ENCODE measurements at places on chromosomes 11 and 22.

- DNase-seq: no peak
Observed at GRCh38 chr11:13260201-13260962, 17.2 kb upstream of the BMAL1 start.

DNA sequence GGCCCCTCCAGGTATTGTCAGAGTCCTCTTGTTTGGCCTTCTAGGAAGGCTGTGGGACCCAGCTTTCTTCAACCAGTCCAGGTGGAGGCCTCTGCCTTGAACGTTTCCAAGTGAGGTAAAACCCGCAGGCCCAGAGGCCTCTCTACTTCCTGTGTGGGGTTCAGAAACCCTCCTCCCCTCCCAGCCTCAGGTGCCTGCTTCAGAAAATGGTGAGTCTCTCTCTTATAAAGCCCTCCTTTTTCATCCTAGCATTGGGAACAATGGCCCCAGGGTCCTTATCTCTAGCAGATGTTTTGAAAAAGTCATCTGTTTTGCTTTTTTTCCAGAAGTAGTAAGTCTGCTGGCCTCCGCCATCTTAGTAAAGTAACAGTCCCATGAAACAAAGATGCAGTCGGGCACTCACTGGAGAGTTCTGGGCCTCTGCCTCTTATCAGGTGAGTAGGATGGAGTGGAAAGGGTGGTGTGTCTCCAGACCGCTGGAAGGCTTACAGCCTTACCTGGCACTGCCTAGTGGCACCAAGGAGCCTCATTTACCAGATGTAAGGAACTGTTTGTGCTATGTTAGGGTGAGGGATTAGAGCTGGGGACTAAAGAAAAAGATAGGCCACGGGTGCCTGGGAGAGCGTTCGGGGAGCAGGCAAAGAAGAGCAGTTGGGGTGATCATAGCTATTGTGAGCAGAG is at the start of gene CD3E:
CD3E (plus strand) TSS at position 163 of the 681 bp plus-strand sequence; CDS start at position 386, 223 bp downstream.
- no peak for DNase-seq

GRCh38 chr22:49569286-49570031 is 258.2 kb downstream of the BRD1 start:
- no peak for DNase-seq

- no peak for DNase-seq
Observed at GRCh38 chr22:36387709-36387958, 133 bp downstream of the MYH9 start.

- no peak for DNase-seq
Observed at GRCh38 chr11:131810541-131810940, 440.1 kb downstream of the NTM start.

DNA sequence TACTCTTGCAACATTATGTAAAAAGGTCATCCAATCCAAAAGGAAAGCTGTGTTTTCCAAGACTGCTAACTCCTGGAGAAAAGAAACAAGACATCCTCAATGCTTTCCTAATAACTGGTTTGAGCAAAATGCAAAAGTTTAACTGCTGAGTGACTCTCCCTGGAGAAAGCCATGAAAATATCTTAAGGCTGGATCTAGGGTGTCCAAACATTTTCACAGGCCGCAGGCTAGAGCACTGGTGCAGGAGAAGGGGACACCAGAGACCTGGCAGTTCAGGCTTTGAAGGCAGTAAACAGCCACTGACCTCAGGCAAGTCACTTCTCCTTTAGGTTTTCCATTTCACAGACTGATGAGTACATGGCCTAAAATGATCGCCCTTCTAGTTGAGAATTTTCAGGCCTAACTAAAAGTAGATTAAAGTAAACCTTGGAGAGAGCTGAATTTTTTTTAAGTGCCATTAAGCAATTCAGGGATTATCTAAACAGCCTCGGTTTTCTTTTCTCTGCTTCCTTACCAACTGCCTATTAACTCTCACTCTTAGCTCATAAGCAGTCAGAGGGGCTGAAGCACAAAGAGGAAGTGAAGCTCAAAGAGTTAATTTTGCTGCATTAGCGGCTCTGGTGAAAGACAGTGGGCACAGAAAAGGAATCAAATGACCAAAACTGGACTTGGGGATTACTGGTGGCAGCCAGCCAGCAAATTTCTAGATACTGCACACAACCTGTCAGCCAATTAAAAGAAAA is 2.3 kb downstream of the CHKA start:
- no peak for DNase-seq

DNA sequence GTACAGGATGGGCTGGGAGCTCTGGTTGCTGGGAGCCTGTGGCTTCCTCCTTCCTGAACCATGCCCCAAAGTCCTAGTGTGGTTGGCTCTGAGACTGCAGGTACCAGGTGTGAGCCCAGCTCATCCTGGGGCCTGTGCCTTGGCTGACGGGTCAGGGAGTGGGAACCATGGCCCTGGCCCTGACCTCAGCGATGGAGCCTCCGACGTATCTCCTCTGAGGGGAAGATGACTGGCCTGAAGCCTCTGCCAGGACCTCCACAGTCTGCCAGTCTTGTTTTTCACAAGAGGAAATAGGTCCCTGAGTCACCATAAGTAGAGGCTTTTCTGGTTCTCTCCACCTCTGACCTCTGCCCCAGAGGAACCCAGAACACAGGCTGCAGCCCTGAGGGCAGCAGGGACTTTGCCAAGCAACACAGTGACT is 3.4 kb downstream of the RCE1 start:
- DNase-seq: peak; percentile 14

DNA sequence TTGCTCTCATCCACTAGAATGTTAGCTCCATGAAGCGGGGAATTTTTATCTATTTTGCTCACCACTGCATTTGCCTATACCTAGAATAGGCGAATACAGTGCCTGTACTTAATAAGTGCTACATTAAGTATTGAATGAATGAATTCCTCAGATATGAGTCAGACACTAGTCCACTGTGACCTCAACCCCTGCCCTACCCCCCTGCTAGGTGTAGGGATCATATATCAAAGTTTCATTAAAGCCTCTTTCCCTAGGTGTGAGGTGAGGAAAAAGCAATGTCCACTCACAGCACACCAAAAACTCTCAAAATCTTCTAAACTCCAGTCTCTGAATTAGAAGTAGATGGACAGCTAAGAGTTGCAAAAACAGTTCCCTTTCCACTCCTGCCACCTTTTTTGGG is 9.8 kb upstream of the PSMA1 start:
- DNase-seq: no peak

GRCh38 chr11:14327116-14327515 is 31.9 kb downstream of the RRAS2 start:
- DNase-seq: no peak

GRCh38 chr11:13368041-13368446 is 90.5 kb downstream of the BMAL1 start:
- DNase-seq: no peak

DNA sequence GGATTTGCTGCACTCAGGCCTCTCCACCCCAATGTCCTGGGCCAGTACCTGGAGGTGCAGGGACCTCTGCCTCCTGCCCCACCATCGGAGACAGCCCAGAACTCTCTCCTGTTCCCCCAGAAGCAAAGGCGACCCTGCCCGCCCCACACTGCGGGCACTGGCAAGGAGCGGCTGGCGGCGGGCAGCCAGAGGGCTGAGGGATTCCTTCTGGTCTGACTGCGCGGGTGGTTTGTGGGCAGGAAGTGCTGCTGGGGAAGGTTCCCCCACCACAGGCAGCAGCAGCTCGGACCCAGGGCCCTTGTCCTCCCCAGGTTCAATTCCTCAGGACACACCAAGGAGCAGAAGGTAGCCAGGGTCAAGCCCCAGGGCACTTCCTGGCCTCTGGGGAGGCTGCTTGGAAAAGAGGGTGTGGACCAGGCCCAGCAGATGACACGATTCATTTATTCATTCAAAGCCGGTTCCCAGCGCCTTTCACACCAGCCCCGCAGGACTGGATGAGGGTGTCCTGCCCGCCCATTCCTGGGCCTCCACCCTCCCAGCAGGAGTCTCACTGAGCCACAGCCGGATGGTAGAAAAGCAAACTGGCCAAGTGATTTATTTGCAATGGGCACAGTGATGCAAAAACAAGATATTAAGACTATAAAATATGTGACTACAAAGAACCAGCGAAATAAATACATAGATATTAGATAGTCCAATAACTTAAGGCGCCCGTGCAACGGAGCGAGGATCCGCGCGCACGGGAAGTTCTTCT is 1.2 kb downstream of the PHLDA2 start:
- no peak for DNase-seq

DNA sequence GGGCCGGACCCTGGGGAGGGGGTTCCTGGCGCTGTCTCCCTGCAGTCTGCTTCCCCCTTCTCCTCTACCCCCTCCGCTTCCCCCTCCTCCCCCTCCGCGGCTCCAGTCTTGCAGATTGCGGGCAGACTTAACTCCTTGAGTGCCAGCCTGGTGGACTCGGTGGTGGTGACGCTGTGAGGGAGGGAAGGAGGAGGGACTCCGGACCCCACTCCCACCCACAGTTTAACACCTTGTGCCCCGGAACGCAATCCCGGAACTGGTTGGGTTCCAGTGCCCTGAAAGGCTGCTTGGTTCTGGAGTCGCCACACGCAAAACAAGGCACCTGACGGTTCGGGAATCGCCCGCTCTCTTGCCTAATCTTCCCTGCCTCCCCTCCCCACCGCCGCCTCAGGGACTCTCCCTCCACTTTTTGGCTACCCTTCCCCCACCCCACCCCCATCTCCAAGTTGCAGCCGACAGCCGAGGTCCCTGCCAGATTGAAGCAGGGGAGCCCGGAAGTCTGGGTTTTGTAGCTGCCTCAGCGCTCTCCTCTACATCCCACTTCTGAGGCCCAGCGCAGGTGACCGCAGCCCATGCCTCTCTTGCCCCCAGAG is 3.9 kb upstream of the BCL9L start:
- DNase-seq: no peak

DNA sequence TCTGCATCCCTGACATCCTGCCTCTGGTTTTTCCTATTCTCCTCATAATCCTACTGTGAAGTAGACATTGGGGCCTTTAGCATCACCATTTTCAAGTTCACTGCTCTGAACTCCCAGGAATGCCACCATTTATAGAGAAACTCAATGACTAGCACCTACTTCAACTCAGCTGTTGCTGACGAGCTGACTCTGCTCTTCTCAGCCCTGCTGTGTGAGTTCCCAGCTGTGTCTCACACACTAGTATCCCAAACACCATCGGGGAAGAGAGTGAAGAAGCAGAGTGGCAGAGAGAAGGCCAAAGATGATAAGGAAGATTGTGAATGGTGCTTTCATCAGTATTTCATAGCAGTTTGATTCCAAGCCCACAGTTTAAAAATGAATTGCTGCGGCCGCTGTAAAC is 71.9 kb downstream of the PLEKHA7 start:
- no peak for DNase-seq

DNA sequence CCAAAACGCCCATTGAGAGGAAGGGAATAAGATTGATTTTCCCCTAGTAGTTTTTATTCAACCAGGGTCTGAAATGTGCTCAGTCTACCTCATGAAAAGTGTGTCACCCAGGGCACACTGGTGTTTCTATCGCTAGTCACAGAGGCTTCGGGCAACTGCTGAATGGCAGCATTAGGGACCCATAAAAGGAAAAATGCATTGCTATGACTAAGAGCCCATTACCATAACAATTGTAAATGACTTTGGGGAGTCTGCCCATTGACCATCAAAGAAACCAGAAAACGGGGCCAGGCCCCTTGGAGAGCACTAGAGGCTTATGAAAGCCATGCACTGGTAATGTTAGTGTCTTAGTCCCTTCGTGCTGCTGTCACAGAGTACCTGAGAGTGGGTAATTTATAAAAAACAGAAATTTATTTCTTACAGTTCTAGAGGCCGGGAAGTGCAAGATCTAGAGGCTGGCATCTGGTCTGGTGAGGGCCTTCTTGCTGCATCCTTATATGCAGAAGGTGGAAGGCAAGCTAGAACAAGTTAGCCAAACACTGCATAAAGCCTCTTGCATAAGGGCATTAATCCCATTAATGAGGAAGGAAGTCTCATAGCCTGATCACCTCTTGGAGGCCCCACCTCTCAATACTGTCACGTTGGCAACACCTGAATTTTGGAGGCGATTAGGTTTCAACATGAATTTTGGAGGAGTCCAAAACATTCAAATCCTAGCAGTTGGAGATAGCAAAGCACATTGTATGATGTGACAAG is 306.7 kb downstream of the ST3GAL4 start:
- no peak for DNase-seq

DNA sequence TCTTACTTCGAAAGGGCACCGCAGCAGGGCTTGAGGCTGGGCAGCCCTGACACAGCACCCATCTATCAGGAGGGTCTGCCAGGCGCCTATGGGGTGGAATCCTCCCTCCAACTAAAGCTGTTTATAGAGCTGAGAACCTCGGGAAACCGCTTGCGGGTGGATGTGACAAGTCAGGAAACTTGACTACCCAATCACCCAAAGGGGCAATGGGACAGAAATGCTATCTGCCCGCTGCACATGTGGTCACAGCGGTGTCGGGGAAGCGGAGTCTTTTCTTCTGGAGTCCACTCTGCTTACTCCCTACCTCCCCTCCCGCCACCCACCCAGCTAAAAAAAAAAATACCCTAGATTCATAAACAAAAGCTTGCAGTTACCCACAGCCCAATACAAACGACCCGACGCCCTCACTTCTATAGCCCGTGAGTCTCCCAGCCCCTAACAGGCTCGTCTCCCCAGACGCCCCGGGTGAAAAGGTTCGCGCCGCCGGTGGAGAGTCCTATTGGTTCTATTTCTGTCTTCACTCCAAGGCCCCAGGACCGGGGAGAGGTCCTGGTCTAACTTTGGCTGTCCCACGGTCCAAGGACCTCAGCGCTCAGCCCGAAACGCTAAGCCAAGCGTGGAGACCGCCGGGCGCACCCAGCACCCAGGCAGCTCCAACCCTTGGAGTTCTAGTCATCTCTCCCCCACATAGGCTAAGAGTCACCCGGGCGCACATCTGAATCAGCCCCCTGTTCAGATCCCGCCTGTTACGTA is 1.4 kb downstream of the TRPC6 start:
- no peak for DNase-seq

GRCh38 chr22:35392357-35392756 is 7.6 kb upstream of the MCM5 start:
- no peak for DNase-seq

- DNase-seq: no peak
Observed at GRCh38 chr11:10113852-10114251, 180.2 kb downstream of the SBF2 start.

DNA sequence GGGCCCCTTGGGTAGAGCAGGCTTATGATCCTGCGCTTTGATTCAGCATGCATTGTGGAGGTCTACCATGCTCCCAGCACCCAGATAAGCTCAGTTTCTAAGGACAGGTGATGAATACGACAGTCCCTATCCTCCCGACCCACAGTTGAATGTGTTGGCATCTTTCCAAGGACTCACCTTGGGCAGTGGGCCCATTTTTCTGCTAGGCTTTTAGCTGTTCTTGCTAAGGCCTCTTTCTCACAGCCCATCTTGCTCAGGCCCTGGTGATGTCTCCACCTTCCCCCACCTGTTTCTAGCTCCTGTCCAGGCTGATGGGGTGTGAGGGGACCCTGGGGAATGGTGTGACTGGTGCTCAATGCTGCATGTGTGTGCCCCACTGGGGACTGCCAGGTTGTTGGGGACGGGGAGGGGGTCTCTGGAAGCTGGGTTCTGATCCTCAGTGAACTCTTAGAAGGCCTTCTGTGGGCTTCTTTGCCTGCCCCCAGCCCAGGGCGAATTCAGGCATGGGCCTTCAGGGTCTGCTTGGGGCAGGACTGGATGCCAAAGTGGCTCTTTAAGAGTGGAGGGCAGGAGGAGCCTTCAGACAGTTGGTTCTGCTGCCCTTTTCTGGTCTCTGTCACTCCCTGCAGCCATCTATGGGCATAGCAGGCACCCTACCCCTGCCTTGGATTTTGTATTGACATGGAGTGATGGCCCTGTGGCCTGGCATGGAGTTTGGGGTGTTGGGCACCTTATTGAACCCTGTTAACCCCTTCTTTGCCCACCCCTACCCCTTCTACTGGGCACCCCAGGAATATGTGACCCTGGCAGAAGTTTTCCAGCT is 33.1 kb downstream of the PHLDB1 start:
- no peak for DNase-seq

GRCh38 chr11:45702511-45702910 is 37.1 kb upstream of the CHST1 start:
- DNase-seq: no peak

Data from omental fat pad (tissue), 4 donors.